ENCODE measurements at places on chromosomes 2 and 18.

DNA sequence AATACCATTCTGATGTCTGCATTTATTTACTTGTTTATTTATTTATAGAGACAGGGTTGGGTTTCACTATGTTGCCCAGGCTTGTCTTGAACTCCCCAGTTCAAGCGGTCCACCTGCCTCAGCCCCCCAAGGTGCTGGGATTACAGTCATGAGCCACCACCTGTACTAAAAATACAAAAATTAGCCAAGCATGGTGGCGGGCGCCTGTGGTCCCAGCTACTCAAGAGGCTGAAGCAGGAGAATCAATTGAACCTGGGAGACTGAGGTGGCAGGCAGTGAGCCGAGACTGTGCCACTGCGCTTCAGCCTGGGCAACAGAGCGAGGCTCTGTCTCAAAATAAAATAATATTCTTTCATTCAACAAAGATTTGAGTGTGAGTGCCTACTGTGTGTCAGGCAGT lies 2.0 kb upstream of the ATP8B1 start:
- DNase-seq, result no peak

DNA sequence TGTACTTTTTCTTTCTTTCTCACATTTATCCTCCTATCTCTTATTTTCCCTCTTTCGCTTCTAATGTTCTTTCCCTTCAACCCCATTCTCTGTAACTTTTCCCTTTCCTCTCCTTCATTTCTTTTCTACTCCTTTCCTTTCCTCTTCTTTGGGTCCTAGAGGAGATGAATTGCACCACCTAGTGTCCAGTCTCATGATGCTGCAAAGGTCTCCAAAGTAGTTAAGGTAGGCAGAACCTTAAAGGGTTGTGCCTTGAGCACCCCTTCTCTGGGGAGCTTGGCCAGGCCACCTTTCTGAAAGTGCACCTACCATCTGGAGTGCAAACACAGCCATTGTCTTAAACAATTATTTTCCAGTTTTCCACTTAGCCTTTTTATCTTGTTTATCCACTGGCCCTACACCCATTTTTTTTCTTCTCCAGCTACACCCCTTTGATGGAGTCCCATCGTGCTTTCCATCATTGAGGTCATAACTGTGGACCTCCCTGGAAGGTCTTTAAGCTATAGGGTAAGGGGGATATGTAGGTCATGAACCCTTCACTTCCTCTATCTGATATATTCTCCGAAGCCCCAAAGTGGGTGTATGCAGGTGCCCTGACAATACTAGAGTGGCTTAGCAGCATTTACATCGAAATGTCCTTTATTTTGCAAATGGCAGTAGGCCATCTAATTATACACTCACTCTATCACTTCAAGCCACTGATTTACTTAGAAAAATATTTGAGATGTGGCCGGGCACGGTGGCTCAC lies 155.9 kb downstream of the ESCO1 start:
- no peak for DNase-seq

GRCh38 chr2:201363857-201364560 lies 6.9 kb upstream of the FLACC1 start:
- DNase-seq, result peak; percentile 37

GRCh38 chr2:159933040-159933726 lies 129.2 kb downstream of the PLA2R1 start:
- DNase-seq, result no peak

DNA sequence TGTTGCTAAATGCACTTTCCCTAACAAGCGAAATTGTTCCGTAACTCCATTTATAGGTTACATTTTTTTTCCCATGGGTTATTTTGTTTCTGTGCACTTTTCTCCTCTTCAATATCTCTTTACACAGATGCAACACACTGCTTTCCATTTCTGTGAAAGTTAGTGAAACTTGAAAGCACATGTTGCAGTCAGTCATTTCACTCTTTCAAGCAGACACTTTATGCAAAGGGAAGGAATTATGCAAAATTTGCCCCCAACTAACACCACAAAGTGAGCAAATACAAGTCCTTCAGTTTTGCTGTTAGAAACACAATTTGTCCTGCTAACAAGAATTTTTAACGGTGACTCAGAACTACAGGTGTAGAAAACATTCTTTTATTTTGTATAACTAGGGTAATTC lies 124.8 kb downstream of the PTH2R start:
- DNase-seq, result no peak

DNA sequence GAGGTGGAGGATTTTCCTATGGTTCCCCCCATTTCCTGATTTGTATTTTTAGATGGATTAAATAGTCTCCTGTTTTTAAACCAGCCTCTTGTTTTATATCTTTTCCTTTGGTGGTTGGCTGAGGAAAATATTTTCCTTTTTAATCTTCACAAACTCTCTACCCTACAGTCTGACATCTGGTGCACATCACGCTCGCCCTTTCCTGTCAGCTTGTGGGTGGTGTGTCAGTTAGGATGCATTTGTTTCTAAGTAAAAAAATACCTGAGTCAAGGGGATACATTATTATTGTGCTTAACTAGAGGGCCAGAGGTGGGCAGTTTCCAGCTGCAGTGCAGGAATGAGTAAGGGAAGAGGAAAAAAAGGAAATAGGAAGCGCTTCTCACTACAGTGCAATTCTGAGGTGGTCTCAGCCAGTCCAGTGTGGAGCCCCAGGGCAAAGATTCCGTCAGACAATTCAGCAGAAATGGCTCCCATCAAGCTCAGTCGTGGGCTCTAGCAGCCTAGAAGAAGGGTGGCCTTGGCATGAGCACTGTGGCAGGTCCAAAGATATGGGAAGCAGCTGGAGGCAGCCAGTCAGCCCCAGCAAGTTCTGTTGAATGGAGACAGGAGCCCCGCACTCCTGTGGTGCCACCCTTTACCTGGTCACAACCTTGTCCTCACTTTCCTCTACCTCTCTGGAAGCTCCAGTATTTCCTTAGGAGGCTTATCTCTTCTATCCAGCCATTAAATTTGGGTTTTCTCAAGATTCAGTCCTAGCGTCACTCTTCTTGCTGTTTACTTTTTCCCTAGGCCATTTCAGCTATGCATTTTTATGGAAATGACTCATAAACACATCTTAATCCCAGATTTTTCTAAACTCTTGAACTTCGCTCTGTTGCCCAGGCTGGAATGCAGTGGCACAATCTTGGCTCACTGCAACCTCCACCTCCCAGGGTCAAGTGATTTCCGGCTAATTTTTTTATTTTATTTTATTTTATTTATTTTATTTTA lies 18.5 kb downstream of the SFTPB start:
- no peak for DNase-seq

DNA sequence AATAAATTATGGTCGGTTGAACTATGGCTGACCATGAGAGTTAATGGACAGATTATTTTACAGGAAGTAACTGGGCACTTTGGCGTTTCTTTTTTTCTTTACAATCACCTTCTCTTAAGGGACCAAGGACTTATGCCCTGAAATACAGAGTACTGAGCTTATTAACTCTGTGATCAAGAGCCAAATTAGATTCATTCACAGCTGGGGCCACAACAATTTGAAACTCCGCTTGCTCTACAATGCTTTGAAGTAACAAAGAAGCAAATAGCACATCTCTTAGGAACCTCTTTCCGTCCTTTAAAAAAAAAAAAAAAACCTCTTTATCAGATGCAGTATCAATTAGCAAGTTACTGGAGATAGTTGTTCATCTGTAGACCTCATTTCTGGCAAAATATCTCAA lies 112.0 kb downstream of the LYPD6 start:
- no peak for DNase-seq

DNA sequence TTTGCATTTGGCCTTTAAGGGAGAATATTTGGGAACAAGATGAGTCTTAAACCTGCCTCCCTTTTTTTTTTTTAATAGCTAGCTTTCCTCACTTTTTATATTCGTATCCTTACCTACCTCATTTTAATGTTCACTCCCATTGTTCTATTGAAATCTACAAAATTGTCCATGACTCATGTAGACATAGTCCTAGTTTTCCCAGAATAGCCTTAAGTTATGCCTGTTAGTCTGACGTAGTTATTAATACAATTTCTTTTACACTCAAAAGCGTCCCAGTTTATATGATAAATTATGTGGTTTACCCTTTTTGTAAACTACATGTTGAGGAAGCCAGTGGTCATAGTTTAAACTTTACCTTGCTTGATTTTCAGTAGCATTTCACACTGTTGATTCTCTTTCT lies 73.4 kb downstream of the UBR3 start:
- no peak for DNase-seq

GRCh38 chr18:31931163-31931885 lies 11.6 kb downstream of the TRAPPC8 start:
- DNase-seq, result no peak

GRCh38 chr2:157803476-157803875 lies 72.7 kb downstream of the ACVR1 start:
- no peak for DNase-seq

DNA sequence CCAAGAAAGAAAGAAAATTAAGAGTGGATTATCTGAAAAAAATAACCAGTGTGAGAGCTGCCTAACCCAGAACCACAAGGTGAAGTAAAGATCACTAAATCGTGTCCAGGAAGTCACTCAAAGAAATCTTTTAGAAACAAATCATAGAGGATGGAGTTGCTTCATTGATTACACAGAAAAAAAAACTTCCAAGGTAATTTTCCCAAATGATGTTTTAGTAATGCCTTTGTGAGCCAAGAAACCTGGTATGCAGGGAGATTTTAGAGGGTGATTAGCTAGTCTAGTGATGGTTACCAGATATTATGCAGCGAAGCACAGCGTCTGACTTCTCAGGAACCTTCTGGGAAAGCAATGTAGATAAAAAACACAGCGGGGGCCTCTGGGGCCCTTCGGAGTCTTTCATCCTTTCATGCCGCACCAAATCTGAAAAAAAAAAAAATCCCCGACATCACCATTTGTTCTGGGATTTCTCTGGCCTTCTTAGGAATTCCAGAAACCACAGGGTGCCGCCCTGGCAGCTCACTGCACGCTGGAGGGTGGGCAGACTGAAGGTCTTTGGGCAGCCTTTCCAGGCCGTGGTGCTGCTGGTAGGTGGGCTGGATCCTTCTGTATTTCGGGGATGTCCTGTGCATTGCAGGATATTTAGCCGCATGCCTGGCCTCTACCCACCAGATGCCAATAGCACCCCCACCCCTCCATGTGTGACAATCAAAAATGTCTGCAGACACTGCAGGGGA lies 17.3 kb downstream of the ALPK2 start:
- DNase-seq, result no peak

GRCh38 chr18:7585276-7585670 lies 18.2 kb downstream of the PTPRM start:
- DNase-seq, result no peak

DNA sequence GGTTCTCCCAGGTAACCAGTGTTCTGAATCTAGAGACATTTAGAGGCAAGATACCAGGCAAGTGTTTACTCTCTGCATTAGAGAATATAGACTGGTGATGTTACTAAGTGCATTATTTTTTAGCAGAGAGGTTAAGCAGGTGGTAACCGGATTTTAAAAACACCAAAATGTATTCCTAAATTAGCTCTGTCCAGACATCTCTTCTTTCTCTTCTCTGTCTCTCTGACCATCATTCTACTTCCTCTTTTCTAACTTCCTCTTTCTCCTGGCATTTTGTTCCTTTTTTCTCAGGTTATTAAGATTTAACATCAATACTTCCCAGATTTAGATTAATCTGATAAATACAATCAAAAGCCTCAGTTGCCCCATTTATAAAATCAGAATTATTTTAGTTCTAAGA lies 31.7 kb upstream of the DYNC1I2 start:
- peak; percentile 17 for DNase-seq

GRCh38 chr2:181885096-181885495 lies 6.4 kb upstream of the ITPRID2 start:
- no peak for DNase-seq

- no peak for DNase-seq
These were observed 376.5 kb downstream of the ALK start for GRCh38 chr2:29544917-29545316.

GRCh38 chr2:111157071-111157661 lies 36.5 kb downstream of the BCL2L11 start:
- DNase-seq, result no peak

- no peak for DNase-seq
These were observed 42.9 kb upstream of the TNFRSF11A start for GRCh38 chr18:62282188-62282629.

- no peak for DNase-seq
These were observed 141.0 kb downstream of the RPIA start for GRCh38 chr2:88832311-88832991.

GRCh38 chr2:17901246-17901645 lies 22.8 kb downstream of the KCNS3 start:
- no peak for DNase-seq

GRCh38 chr2:192070099-192070498 lies 124.6 kb downstream of the TMEFF2 start:
- no peak for DNase-seq

GRCh38 chr2:239578381-239578780 lies 177.6 kb upstream of the HDAC4 start:
- DNase-seq, result no peak

GRCh38 chr18:66511792-66512191 lies 92.1 kb downstream of the CDH19 start:
- DNase-seq, result no peak

- DNase-seq, result no peak
These were observed 70.6 kb upstream of the PSMD14 start for GRCh38 chr2:161237392-161238264.

GRCh38 chr2:60516383-60516811 lies 37.1 kb downstream of the BCL11A start:
- no peak for DNase-seq

DNA sequence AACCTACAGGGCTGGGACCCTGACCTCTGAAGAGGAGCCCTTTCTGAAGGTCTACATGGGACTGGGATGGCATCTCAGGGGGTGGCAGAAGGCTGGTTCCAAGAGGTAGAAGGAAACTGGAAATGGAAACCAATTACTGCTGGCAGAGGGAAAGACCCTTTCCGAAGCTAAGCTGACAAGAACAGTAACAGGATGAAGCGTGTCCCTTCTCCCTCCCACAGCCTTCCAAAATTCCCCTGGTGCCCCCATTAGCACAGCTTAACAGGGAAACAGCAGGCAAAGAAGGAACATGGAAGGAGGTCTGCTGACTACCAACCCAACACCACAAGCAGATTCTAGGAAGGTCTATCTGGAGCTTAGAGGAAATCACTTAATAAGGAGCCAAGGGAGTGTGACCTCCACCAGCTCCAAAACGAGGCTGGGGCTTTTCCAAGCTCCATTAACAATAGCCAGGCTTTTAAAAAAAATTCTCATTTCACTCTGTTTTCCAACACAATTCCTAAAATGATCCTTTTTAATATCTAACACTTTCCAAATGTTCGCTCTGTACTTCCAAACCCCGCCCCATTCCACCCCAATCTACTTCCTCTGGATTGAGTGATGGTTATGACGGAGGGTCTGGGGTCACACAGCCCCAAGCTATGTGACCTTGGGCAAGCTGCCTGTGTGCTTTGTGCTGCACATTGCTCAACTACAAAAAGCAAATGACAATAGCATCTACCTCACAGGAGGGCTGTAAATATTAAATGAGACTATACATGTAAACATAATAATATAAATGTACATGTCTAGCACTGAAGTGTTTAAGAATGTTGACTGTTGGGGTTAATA lies 55.2 kb downstream of the STK39 start:
- DNase-seq, result no peak

- no peak for DNase-seq
These were observed 41.1 kb upstream of the NPAS2 start for GRCh38 chr2:100778637-100779450.

DNA sequence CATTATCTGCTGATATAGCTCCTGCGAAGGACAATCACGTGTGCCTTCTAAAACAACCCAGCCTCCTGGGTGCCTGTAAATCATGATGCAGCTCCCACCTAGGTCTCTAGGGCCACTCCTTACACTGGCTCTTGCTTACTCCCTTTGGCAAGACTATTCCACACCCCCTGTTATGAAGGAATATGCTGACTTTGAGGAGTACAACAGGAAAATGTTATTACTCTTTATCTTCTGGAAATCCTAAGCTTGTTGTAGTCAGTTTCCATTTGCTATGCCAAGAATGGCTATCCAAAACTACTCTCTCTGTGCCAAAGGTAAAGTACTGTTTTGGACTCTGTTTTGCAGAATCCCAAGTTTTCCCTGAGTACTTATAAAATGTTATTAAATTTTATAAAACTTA lies 7.7 kb downstream of the SGO2 start:
- DNase-seq, result no peak

All from KG1 (cell line).